Ascending aorta (tissue), 2 donors: ENCODE measurements at places on chromosomes 16 and 17. TPM values are rescaled to one million over a fixed set of nuclear protein-coding genes. Genes with fewer than 3 reads are reported as not detected.

- H3K27me3 ChIP-seq = no peaks in the 10 kb centered on the region
- no peaks in the 10 kb centered on the region for H3K36me3 ChIP-seq
- no peak overlapping the region for H3K4me3 ChIP-seq
- peak; percentile 30 for DNase-seq
- H3K27ac ChIP-seq = no peak overlapping the region
- no peaks in the 10 kb centered on the region for H3K4me1 ChIP-seq
Observed at GRCh38 chr16:81521141-81521626, 76.6 kb downstream of the CMIP start.

DNA sequence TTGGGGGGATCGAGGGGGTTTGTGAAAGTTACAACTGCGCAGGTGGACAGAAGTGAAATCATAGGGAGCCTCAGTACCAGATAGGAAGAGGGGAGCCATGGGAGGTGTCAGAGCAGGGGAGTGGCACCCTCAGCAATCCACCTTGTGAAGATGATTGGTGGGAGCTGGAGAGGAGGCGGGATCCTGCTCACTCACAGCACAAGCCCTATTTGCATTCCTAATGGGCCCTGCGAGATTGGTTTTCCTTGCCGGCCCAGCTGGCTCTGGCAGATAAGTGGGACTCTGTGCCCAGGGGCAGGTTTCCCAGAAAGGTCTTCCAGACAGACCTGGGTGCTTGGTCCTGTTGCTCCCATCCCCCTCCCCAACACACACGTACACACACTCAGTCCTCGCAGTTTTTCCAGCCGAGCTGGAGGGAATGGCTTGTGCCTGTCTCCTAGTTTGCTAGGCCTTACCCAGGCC lies 9.4 kb downstream of the WNT3 start:
- no peak for DNase-seq
- H3K4me1 ChIP-seq = no peaks in the 10 kb centered on the region
- no peaks in the 10 kb centered on the region for H3K27me3 ChIP-seq
- H3K4me3 ChIP-seq = no peak overlapping the region

Gene CCL1
- total RNA-seq = not detected

DNA sequence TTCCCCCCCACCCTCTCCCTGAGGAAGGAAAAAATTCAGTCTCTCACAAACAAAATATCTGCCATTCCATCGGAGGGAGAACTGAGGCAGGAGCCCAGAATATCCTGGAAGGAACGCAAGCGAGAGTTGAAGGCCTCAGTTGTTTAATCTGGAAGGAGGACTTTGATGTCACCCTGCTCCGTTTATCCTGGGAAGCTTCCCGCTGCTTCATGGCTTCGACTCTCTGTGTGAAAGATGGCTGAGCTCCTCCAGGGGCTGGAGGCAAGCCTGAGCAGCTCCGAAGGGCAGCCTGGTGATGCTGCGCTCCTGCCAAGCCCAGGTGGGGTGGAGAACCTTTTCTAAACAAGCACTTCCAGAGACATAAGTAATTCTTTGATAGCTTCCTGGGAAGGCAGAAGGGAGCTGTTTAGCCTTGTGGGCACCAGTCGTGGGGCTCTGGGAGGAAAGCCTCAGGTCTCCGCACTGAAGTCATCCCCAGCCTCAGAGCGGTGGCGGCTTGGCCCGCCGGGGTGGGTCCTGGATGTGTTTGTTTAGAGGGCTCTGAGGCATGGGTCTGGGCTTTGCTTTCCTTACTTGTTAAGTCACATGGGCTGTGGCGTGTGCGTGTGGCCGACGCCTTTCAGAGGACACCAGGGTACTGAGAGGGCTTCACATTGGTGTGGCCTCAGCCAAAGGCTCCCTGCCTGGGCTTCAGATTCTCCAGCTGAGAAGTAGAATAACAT lies 7.9 kb downstream of the NKD1 start:
- H3K27ac ChIP-seq = peak overlapping the region; percentile 82
- peaks cover 26% of the 10 kb centered on the region for H3K36me3 ChIP-seq
- DNase-seq = no peak
- peak overlapping the region; percentile 19 for H3K4me3 ChIP-seq
- H3K27me3 ChIP-seq = no peaks in the 10 kb centered on the region
- peaks cover 11% of the 10 kb centered on the region for H3K4me1 ChIP-seq

DNA sequence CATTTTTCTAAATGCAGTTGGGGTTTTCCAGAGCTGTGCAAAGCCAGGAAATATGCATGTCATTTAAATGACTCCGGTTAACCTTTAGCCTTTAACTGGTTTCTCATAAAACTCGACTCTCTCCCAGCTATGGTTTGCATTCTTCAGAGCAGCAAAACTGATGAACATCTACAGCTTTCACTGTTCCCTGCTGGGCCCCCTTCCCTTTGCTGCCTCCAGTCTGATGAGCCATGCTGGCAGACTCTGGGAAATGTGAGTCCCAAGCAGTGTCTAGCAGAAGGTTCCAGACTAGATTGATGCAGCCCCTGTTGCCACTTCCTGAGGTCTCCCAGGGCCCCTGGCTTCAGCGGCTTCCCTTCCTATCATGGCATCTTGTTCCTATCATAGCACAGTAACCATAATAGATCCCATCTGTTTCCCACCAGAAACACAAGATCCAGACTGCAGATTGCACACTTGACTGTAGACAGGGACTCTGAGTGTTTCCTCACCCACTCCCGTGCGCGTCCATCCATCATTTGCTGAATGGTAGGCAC lies 135.4 kb downstream of the CLEC16A start:
- H3K4me1 ChIP-seq = peaks cover 6% of the 10 kb centered on the region
- DNase-seq = no peak
- H3K27ac ChIP-seq = peak overlapping the region; percentile 71
- H3K36me3 ChIP-seq = peaks cover 4% of the 10 kb centered on the region

Gene MYH8
- total RNA-seq = not detected

DNA sequence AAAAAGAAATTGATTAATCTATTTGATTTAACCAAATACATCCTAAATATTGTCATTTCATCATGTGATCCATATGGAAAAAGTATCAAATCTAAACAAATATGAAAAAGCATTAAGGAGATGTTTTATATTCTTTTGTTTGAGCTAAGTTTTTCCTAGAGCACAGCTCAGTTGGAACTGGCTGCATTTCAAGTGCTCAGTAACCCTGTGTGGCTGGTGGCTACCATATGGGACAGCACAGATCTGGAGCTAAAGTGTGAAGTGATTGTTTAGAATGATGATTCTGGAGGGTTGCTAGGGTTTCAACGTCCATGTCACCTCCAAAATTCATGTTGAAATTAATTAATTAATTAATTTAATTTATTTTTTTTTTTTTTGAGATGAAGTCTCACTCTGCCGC lies 137.5 kb downstream of the XYLT1 start:
- no peaks in the 10 kb centered on the region for H3K27me3 ChIP-seq
- no peak for DNase-seq
- peak overlapping the region; percentile 74 for H3K27ac ChIP-seq
- no peak overlapping the region for H3K4me3 ChIP-seq
- peaks cover 2% of the 10 kb centered on the region for H3K4me1 ChIP-seq
